ENCODE measurements at places on chromosomes 3 and 15.

DNA sequence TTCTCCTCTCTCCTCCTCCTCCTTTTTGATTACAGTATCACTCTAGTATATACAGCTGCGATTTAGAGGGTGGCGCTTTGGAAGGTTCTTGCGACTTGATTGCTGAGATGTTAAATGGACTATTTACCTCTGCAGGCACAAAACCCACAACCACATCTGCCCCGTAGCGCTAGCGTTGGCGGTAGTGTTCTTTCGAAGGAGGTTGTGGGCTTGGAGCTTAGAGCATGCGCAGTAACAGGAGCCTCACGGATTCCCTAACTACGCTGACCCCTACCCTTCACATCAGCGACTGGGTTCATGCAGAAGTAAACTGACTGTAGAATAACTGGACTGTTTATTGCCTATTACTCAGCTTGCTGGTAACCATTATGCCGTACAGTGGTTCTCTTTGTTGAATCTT is 58.0 kb downstream of the CGGBP1 start:
- no peak for DNase-seq

GRCh38 chr3:31248563-31248992 is 284.1 kb upstream of the STT3B start:
- DNase-seq = no peak

DNA sequence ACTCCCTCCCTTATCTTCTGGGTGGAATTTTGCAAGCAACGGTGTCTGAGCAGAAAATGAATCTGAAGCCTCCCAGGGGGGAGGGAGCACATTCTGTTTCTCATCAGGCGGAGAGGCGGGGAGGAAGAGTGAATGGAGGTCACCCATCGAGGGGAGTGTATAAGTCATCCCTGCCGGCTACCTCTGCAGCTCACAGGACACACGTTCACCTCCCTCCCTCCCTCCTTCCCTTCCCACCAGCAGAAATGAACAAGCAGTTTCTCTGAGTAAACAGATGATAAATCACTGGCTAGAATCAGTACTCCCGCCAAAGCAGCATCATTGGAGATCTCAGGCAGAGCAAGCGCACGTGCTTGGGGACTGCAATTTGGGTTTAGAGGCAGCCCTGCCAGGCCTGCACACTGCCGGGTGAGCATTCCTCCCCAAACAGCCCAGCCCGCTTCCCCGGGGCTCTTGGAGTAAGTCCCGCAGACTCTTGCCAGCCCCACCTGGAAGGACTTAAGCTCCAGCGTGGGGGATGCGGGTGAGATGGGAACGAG is 38.3 kb downstream of the CPN2 start:
- DNase-seq = no peak

- DNase-seq = no peak
Measured at GRCh38 chr3:182138393-182138792, 426.7 kb downstream of the SOX2 start.

GRCh38 chr3:55169161-55169560 is 241.3 kb upstream of the LRTM1 start:
- DNase-seq = no peak

- no peak for DNase-seq
Measured at GRCh38 chr15:76349301-76350070, 12.9 kb downstream of the ISL2 start.
